Naive thymus-derived CD4-positive, alpha-beta T cell (primary cell): ENCODE measurements at places on chromosomes 13 and 19. TPM values are rescaled to one million over a fixed set of nuclear protein-coding genes. Genes with fewer than 3 reads are reported as not detected.
A peak's percentile ranks its signal among the peaks of the same experiment; 100 is the strongest.

CEACAM20 gene
- not detected for polyA plus RNA-seq

PLK5 gene
- not detected for polyA plus RNA-seq

SBSN gene
- not detected for polyA plus RNA-seq

DNA sequence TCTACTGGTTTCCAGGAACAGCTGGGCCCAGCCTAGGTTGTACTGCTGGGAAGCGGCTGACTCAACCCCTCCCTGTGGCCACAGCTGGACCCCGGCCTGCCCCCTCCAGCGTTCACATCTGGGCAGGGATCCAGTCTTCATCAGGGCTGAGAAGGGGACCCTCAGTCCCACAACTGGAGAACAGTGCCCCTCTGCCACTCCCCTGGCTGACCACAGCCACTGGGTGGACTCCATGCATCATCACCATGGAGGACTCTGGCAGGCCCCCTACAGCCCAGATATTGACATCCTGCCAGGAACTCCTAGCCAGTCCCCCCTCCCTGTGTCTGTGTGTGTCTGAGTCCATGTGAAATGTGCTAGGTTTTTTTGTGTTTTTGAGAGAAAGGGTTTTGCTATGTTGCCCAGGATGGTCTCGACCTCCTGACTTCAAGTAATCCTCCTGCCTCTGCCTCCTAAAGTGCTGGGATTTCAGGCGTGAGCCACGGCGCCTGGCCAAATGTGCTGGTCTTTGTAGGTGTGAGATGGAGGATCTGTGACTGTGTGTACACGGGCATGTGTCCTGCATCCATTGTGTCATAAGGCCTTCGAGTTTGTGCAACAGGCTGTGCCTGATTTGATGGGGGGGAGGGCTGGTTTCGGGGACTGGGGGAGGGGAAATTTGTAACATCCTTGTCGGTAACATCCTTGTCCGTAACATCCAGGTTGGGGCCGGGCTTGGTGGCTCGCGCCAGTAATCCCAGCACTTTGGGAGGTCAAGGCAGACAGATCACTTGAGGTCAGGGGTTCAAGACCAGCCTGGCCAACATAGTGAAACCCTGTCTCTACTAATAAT is 4.0 kb upstream of the HOOK2 start:
- DNase-seq, result no peak

DNA sequence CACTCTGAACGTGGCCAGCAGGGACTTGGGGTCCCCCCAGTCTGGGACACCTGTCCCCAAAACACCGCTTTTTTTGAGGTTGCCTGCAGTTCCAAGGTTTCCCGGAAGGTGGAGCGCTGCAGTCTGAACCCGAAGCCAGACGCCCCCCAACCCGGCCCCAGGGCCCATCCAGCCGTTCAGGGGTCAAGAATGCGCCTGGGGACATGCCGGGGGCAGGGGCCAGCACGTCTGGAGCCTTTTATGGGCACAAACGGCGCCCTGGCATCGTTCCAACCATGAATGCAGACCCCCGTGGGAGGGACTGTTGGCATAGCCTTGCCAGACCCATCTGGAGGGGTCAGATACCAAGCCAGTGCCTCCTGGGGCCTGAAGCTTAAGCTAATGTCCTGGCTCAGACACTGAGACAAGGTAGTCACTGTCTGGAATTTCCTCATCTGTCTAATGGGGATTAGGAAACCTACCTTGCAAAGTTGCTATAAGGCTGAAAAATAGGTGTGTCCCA is 6.9 kb downstream of the S1PR5 start:
- peak; percentile 55 for DNase-seq

DNA sequence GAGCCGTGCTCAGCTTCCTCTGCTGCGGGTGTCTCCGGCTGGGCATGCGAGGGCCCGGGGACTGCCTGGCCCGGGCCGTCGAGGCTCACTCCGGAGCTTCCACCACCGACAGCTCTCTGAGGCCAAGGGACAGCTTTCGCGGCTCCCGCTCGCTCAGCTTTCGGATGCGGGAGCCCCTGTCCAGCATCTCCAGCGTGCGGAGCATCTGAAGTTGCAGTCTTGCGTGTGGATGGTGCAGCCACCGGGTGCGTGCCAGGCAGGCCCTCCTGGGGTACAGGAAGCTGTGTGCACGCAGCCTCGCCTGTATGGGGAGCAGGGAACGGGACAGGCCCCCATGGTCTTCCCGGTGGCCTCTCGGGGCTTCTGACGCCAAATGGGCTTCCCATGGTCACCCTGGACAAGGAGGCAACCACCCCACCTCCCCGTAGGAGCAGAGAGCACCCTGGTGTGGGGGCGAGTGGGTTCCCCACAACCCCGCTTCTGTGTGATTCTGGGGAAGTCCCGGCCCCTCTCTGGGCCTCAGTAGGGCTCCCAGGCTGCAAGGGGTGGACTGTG is 1.2 kb downstream of the S1PR4 start:
- DNase-seq, result no peak

DNA sequence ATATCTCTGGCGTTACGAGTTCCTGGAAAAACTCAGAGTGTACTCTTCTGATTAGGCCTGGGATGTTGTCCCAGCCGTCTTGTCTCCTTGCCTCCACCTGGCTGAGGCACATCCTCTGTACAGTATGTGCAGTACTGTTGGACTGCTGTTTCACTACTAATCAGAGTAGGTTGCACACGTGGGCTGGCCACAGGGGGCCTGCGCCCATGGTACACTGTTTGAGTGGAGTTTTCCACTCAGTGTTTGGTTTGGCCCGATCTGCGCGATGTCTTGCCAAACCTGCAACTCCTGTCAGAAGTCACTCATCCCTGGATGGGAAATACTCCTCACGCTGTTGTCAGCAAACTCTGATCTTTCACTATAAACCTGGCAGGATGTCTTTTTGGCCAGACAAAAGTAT is 189.6 kb upstream of the CSNK1A1L start:
- no peak for DNase-seq

- DNase-seq, result no peak
These were observed 15.6 kb upstream of the ZNF763 start for GRCh38 chr19:11949201-11949600.

DNA sequence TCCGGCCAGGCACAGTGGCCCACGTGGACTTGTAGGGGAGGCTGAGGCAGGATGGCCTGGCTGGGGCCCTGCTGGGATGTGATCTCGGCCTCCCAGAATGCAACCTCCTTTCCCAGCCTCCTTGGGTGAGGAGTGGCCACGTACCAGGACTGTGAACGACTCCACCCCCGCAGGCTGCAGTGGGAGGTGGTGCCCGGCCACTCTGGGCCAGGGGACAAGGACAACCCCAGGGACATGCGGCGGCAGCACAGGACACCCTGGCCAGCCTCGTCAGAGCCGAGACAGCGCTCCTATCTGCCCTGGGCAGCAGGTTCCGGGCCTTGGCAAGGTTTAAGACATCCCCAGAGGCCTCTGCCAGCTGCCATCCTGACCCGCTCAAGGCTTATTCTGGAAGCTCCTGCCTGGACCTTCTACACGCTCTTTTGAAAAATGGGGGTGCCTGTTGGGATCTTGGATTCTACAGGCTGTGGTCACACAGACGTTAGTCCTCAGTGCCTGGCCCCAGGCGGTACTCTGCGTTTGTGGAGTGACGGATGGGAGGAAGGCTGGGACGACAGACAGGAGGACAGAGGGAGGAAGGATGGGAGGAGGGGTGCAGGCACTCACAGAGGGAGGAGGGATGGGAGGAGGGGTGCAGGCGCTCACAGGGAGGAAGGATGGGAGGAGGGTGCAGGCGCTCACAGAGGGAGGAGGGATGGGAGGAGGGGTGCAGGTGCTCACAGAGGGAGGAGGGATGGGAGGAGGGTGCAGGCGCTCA is 19.9 kb upstream of the CACTIN start:
- DNase-seq, result no peak

DNA sequence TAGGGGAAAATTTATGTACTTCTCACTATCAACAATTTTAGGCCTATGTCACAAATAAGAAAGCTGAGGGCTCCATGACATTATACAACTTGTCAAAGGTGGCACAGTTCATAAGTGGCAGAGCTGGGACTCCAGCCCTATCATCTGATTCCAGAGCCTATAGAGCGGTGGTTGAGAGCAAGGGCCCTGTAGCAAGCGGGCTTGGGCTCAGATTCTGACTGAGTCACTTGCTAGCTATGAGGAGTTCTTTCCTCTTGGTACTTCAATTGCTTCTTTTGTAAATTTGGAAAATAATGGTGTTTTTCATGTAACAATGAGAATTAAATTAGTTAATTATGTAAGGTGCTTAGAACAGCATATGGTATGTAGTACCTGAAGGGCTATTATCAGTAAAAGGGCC is 28.7 kb upstream of the FAM216B start:
- DNase-seq, result no peak

GRCh38 chr13:19927117-19927748 is 31.3 kb upstream of the ZMYM2 start:
- peak; percentile 18 for DNase-seq

DNA sequence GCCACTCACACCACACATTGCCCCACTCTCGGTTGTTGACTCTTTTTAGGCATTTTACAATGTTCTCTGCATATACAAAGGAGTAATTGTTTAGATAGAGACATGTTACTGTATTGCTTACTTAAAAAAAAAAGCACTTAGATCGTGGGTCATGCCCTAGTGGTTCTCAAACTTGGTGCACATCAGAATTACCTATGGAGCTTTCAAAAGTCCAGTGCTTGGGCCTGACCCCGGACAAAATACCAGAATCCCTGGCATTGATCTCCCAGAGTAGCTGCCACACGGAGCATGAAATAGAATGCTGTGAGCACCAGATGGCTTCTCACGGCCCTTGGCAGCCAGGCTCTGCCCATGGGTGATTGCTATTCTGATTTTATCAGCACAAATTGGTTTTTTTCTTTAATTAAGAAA is 20.0 kb downstream of the ACP7 start:
- DNase-seq, result no peak

GRCh38 chr13:99018418-99019180 is 40.7 kb upstream of the DOCK9 start:
- DNase-seq, result no peak

GRCh38 chr19:49014123-49014869 is 2.6 kb downstream of the LHB start:
- DNase-seq, result no peak

DNA sequence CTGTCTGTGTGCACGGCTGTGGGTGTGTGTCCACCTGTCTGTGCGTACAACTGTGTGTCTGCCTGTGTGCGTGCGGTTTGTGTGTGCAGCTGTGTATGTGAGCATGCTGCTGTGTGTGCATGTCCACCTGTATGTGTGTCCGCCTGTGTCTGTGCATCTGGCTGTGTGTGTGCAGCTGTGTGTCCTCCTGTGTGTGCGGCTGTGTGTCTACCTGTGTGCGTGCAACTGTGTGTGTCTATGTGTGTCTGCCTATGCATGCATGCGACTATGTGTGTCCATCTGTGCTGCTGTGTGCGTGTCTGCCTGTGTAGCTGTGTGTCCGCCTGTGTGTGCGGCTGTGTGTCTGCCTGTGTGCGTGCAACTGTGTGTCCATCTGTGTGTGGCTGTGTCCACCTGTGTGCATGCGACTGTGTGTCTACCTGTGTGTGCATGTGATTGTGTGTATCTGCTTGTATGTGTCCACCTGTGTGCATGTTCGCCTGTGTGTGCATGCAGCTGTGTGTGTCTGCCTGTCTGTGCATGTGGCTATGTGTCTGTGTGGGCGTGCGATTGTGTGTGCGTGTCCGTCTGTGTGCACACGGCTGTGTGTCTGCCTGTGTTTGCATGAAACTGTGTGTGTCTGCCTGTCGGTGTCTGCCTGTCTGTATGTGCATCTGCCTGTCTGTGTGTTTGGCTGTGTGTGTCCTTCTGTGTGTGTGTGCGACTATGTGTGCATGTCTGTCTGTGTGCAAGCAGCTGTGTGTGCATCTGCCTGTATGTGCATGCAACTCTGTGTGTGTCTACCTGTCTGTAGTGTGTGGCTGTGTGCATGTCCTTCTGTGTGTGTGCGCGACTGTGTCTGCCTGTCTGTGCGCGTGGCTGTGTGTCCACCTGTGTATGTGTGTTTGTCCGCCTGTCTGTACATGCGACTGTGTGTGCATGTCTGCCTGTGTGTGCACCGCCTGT is 57.1 kb upstream of the C13orf46 start:
- no peak for DNase-seq

DNA sequence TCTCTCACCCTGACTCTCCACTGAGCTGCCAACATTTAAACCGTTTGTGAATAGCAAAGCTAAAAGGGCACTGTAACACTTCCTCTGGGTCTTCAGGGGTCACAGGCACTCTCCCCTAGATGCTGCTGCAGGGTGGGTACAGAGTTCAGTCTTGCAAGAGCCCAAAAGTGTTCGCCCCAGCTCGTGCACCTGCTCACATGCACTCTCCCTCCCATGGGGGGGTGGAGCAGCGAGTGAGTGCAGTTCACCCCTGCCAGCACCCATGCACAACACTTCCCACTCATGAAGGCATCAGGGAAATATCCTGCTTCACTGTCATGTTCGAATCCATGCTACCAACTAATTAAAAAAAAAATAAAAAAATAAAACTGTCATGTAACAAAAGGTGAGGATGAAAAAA is 950.7 kb upstream of the PRR20A start:
- no peak for DNase-seq
